ENCODE measurements at places on chromosomes 2 and 18.

- no peak for DNase-seq
These were observed 282.5 kb downstream of the SLC8A1 start for GRCh38 chr2:40169430-40169829.

GRCh38 chr2:179335732-179336131 is 71.1 kb upstream of the SESTD1 start:
- DNase-seq: no peak

DNA sequence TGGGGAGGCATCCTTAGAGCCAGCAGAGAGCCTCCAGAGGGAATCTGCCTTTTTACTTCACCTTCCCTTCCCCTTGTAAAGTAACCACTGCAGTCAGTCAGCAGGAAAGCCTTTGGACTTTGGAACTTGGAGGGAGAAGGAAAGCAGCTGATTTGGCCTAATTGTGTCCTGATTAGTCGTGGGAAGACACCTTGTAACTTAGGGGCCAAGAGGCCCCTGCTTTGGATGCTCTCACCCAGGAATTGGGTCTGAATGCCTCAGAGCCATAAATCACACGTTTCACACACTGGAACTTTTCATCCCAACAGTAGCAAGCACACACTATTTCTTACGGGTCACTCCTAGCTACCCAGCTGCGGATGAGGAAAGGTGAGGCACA is 81.0 kb upstream of the PPM1B start:
- DNase-seq: no peak

GRCh38 chr2:167480232-167480985 is 592.1 kb downstream of the XIRP2 start:
- DNase-seq: no peak

DNA sequence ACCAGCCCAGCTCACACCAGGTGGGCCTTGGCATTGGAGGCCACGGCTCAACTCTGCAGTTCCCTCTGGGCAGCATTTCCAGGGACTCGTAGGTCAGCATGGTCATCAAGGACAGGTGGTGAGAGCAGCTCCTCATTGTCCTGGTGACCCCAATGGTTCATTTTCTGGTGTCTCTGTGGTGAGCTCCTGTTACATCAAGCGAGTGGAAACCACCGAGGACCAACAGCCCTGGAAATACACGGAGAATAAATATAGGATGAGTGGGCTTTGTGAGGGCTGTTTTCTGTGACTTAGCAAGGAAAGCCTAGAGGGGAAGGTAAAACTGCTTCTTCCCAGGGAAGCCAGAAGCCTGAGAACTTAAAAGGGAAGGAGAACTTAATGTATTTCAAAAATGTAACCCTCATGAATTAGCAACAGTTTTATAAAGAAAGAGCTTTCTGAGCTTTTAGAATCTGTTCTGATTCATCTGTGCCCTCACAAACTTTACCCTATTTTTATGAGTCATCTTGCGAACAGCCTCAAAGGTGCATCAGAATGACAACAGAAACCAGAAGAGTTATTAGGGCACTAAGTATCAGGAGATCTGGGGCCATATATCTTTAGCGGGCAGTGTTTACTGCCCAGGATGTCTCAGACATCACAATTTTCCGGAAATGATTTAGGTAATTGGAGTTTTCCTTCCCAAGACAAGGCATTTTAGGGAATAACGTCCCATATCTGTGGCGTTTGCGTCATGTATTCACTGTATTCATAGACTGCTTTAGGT is 18.7 kb downstream of the C2orf92 start:
- no peak for DNase-seq

GRCh38 chr18:10405816-10406663 is 48.4 kb upstream of the APCDD1 start:
- DNase-seq: no peak

GRCh38 chr2:3728104-3729054 is 25.0 kb downstream of the DCDC2C start:
- DNase-seq: peak; percentile 41

- no peak for DNase-seq
These were observed 33.8 kb upstream of the TMEM17 start for GRCh38 chr2:62539606-62540407.

DNA sequence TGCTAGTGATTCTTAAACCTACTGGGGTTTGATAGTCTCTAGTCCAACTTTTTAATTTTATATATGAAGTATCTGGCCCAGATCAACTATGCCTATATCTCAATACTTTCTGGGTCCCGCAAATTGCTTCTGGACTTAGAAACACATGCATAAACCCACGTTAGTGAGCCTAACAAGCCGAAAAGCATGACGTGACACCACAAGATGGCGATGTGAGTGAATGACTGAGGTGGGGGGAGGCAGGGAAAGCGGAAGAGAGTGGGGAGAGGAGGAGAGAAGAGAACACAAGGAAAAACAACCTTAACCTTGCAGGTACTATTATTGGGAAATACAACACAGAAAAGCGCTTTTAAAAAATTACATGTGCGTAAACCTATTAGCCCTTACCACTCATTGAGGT is 13.8 kb downstream of the PDIA6 start:
- DNase-seq: no peak

- DNase-seq: no peak
These were observed 535.8 kb upstream of the POU3F3 start for GRCh38 chr2:104318001-104318665.

GRCh38 chr2:7043690-7044089 is 126.5 kb downstream of the RNF144A start:
- DNase-seq: no peak

- DNase-seq: peak; percentile 64
These were observed 166.0 kb downstream of the SOCS6 start for GRCh38 chr18:70454704-70455322.

GRCh38 chr2:101806123-101806522 is 108.6 kb downstream of the MAP4K4 start:
- DNase-seq: peak; percentile 31

- DNase-seq: no peak
These were observed 222.4 kb upstream of the NCKAP5 start for GRCh38 chr2:133790711-133791110.

GRCh38 chr18:12737243-12737902 is 34.5 kb downstream of the PSMG2 start:
- no peak for DNase-seq

- no peak for DNase-seq
These were observed 601.2 kb upstream of the SALL3 start for GRCh38 chr18:78378403-78378802.

DNA sequence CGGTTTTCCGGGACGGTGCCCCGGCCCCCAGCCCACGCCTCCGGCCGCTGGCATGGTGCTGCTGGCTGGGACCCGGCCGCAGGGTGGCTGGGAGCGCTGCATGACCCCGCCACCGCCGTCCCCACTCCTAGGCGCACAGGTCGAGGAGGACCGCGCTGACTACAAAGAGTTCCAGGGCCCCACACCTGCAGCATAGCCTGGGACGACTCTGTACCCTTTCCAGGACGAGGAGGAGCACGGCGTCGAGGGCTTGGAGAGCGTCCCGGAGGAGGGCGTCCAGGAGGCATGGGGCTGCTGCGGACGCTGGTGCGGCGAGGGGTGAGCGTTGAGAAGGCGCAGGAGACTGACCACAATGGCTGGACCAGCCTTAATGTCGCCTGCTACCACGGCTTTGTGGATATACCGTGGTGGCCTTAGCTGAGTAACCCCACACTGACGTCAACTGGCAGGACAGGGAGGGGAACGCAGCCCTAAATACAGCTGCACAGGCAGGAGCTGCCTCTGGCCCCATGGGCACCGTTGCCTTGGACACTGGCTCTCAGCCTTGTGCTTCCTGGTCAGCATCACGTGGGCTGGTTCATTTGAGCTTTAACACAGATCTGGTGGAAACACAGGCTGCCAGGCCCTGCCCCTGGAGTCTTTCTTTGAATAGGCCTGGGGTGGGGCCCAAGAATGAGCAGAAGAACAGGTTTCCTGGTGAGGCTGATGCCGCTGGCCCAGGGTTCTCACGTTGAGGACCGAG is 40.9 kb upstream of the TRIM43B start:
- no peak for DNase-seq

DNA sequence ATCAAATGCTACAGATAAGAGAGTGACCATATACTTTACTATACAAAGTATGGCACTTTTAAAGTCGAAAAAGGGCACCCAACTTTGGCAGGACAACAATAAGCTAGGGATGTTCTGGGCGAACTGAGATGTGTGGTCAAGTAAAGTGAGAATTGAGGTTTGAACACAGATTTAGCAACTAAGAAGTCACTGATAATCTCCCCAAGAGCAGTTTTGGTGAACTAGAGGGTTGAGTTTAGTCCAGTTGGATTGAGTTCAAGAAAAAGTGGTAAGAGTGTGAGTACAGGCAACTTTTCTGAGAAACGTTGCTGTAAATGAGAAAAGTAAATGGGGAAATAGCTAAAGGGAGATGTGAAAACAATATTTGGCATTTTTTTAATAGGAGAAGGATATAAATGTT is 65.5 kb upstream of the TGFA start:
- DNase-seq: no peak

Data from neuronal stem cell (in vitro differentiated cells).